Aortic smooth muscle cell (primary cell): ENCODE measurements at places on chromosomes 4 and X. TPM values are rescaled to one million over a fixed set of nuclear protein-coding genes. Genes with fewer than 3 reads are reported as not detected.

NAA15 gene
- total RNA-seq, result 23.6 and 23.7 TPM in 2 replicates

GIMD1 gene
- not detected in 2 replicates for total RNA-seq

SLC4A4 gene
- 0.40 and 0.44 TPM in 2 replicates for total RNA-seq

PRRG3 gene
- total RNA-seq, result not detected in 2 replicates

SLC7A11 gene
- total RNA-seq, result 50.8 and 62.5 TPM in 2 replicates

MYOZ2 gene
- 1.7 and 3.9 TPM in 2 replicates for total RNA-seq

CABS1 gene
- not detected in 2 replicates for total RNA-seq

ZNF182 gene
- 2.4 and 2.5 TPM in 2 replicates for total RNA-seq

POLN gene
- 2.2 and 3.4 TPM in 2 replicates for total RNA-seq

NEUROG2 gene
- total RNA-seq, result not detected in 2 replicates

SORCS2 gene
- total RNA-seq, result under 0.01 and 0.40 TPM in 2 replicates

TACR3 gene
- total RNA-seq, result not detected in 2 replicates

VCX3B gene
- total RNA-seq, result not detected in 2 replicates

MAPK10 gene
- total RNA-seq, result 26.1 and 28.1 TPM in 2 replicates

ANTXR2 gene
- 56.7 and 80.4 TPM in 2 replicates for total RNA-seq

UGT8 gene
- total RNA-seq, result 0.06 TPM in 1 of 2 replicates, not detected in the other

TEX13C gene
- total RNA-seq, result not detected in 2 replicates

FGF13 gene
- 0.26 and 0.44 TPM in 2 replicates for total RNA-seq

SPATA18 gene
- 7.5 and 10.1 TPM in 2 replicates for total RNA-seq

ERAS gene
- not detected in 2 replicates for total RNA-seq

EVC2 gene
- 9.2 and 9.6 TPM in 2 replicates for total RNA-seq

ARHGAP6 gene
- 9.9 and 11.0 TPM in 2 replicates for total RNA-seq

RBBP7 gene
- 135 and 173 TPM in 2 replicates for total RNA-seq

CFAP299 gene
- 5.9 and 15.2 TPM in 2 replicates for total RNA-seq

ABRAXAS1 gene
- total RNA-seq, result 11.6 and 13.7 TPM in 2 replicates

PDE5A gene
- total RNA-seq, result 58.8 and 146 TPM in 2 replicates

RPS6KA6 gene
- total RNA-seq, result 0.79 and 1.3 TPM in 2 replicates

DUX4 gene
- total RNA-seq, result not detected in 2 replicates

ARSD gene
- 17.0 and 17.8 TPM in 2 replicates for total RNA-seq

KDR gene
- total RNA-seq, result 15.1 and 18.2 TPM in 2 replicates

TLR8 gene
- total RNA-seq, result not detected in 2 replicates

TEX13B gene
- not detected in 2 replicates for total RNA-seq

SFRP2 gene
- not detected in 2 replicates for total RNA-seq

CRMP1 gene
- 0.06 and 0.13 TPM in 2 replicates for total RNA-seq

TLR6 gene
- 1.4 and 1.8 TPM in 2 replicates for total RNA-seq

UGT2B15 gene
- total RNA-seq, result not detected in 2 replicates

XG gene
- total RNA-seq, result 11.5 and 16.7 TPM in 2 replicates
